ENCODE measurements at places on chromosomes 3 and 15.
A peak's percentile ranks its signal among the peaks of the same experiment; 100 is the strongest.

GRCh38 chr3:72657666-72658065 lies 190.6 kb downstream of the SHQ1 start:
- peak; percentile 79 for DNase-seq

DNA sequence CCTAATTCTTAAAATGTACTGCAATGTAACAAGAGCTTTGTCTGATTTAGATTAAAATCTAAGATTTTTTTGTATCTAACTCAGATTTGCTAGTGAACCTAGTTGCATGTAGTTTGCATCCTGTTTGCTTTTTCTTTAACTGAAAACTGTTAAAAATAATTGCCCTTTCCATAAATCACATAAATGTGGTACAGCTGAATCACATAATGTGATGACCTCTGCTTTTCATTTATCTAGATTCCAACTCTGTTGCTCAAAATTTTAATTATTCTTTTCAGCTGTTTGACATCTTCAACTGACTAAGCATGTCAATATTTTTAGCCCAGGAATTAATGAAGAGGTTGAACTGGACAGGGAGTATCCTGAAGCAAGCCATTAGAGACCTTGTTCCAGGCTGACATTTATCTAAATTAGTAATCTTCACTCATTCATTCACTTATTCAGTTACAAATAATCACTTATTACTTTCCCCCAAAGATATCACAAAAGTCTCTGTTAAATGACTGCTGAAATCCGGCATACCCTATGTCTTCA lies 101.9 kb upstream of the PLXND1 start:
- no peak for DNase-seq

DNA sequence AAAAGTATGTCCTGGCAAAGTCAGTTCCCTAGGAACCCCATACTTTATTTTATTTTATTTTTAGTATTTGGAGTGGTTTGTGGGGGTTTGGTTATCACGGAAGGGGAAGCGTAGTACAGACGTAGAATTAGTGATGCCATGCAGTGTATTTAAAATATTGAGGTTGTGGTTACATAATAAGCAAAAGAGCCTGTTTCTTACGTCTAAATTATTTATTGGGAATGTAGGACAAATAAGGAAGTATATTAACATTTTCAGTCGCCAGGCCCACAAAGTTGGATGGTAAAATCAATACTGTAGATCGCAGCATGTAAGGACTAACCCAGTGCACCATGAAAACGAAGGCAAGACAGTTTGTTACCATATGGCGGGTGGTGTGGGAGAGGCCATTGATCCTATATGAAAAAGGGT lies 558 bp downstream of the DTWD1 start:
- DNase-seq: no peak

GRCh38 chr15:34109797-34110663 lies 8.1 kb downstream of the PGBD4 start:
- peak; percentile 17 for DNase-seq

- DNase-seq: no peak
Observed at GRCh38 chr15:23589012-23589411, 23.5 kb downstream of the MKRN3 start.

DNA sequence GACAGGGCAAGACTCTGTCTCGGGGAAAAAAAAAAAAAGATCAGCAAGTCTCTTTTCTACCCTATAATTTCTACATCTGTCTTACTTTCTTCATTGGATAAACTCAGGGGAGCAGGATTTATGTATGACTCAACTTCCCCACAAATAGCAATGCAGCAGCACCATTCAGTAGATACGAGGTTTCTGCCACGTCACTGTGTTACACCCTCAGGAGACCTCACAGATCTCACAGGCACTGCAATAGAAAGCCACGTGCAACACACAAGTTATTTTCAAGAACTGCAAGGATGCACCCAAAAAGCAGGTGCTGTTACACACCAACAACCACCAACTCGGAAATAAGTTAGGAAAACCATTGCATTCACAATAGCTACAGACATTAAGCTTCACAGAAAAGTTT lies 30.2 kb downstream of the TSPAN3 start:
- DNase-seq: no peak

Measured in naive thymus-derived CD4-positive, alpha-beta T cell (primary cell).